ENCODE measurements at places on chromosomes 7 and 10. TPM values are rescaled to one million over a fixed set of nuclear protein-coding genes. Genes with fewer than 3 reads are reported as not detected.
A peak's percentile ranks its signal among the peaks of the same experiment; 100 is the strongest.

HKDC1 gene
- total RNA-seq = not detected

GRCh38 chr7:32941681-32942414 is 15.4 kb upstream of the FKBP9 start:
- peak; percentile 7 for DNase-seq

PON1 gene
- not detected for total RNA-seq

LMBR1 gene
- total RNA-seq = 125 TPM

- peak; percentile 11 for DNase-seq
Observed at GRCh38 chr10:391305-391704, 256.1 kb downstream of the ZMYND11 start.

- no peak for DNase-seq
Observed at GRCh38 chr7:78558566-78558965, 760.0 kb downstream of the PHTF2 start.

DNA sequence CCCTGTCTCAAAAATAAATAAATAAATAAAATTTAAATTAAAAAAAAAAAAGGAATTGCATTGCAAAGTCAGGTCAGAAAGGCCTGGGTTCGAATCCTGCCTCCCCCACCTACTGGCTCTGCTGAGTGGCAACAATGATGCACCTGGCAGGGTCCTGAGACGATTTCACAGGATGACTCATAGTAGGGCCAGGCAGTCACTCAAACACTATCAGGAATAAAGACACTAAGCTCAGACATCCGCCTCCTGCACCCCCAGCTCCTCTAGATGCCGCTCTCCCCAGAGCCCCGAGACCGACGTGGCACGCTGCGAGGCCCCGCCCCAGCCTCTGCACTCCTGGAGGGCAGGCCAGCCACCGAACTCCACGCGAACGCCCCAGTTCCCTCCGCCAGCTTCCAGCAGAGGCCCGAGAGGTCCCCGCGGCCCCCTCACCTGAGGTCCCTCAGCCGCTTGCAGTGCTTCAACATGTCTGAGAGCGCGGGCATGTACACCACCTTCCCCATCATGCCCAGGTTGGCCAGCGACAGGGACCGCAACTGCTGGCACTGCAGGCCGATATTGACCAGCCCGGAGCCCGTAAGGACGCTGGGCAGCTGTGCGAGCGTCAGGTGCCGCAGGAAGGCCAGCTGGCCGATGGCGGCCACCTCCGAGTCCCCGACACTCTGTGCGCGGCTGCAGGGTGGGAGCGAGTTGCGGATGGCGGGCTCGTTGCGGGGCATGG is 76.6 kb upstream of the TNRC18 start:
- DNase-seq = no peak

CPN1 gene
- not detected for total RNA-seq

DNA sequence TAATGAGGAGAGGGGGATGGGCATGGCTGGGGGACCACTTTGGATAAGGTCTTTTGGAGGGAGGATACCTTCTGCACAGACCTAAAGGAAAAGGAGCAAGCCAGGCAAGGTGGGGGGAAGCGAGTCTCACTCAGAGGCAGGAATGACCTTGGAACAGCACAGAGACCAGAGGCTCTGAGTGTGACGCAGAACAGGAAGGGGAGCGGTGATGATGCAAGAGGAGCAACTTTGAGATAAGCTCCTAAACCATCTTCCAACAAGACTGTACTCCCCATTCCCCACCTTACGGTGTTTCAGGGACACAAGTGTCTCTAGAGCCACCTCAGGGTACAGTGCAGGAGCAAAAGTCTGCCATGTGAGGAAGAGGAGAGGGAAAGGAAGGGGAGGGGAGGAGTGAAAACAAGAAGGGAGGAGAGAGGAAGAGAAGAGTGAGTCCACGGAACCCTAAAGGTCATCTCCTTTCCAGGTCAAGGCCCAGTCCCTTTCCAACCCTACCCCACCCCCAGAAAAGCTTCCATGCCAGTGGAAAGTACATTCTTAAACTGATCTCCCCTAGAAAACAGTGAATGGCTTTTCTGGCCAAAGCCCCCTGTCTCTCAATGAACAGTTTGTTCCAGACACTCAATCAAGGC is 54.1 kb downstream of the JAZF1 start:
- no peak for DNase-seq

GRCh38 chr7:108079648-108080591 is 50.2 kb downstream of the LAMB4 start:
- peak; percentile 63 for DNase-seq

GRCh38 chr10:75432763-75433162 is 1.3 kb downstream of the LRMDA start:
- no peak for DNase-seq

DNA sequence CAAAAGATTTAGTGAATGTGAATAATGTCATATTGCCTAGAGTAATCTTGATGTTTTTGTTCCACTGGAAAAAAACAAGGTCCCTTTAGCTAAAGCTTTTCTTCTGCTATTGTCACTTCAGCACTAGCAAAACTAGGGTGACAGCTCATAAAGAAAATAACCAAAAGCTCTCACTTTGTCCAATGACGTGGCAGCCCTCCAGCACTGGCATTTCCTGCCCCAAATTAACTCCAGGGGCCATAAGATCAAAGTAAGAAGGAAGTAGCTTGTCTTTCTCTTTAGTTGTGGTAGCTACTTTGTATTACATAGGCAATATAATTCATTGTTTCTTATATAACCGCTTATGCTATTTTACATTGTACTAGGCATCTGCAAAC is 47.3 kb downstream of the LRRN3 start:
- peak; percentile 70 for DNase-seq

- peak; percentile 36 for DNase-seq
Observed at GRCh38 chr7:15854841-15855524, 168.5 kb upstream of the MEOX2 start.

EPHB6 gene
- total RNA-seq = under 0.01 TPM

CYP3A7 gene
- total RNA-seq = not detected

GRCh38 chr10:89207181-89207800 is at the start of gene CH25H:
TSS of gene CH25H (minus strand) at chr10:89207317. CDS start at chr10:89207292, 25 bp downstream.
- peak; percentile 89 for DNase-seq

ZNF22 gene
- 30.1 TPM for total RNA-seq

- no peak for DNase-seq
Observed at GRCh38 chr7:139557857-139558581, 34.5 kb downstream of the CLEC2L start.

GRCh38 chr10:75624638-75625037 is 193.2 kb downstream of the LRMDA start:
- DNase-seq = no peak

GRK5 gene
- 27.2 TPM for total RNA-seq

GRCh38 chr7:55053651-55054571 is 35.1 kb downstream of the EGFR start:
- DNase-seq = peak; percentile 40

MRPS17 gene
- total RNA-seq = 17.9 TPM

AGR2 gene
- not detected for total RNA-seq

GRCh38 chr10:79405221-79405994 is 40.0 kb downstream of the ZCCHC24 start:
- DNase-seq = no peak

- DNase-seq = no peak
Observed at GRCh38 chr10:115827231-115828009, 445.6 kb downstream of the GFRA1 start.

DNA sequence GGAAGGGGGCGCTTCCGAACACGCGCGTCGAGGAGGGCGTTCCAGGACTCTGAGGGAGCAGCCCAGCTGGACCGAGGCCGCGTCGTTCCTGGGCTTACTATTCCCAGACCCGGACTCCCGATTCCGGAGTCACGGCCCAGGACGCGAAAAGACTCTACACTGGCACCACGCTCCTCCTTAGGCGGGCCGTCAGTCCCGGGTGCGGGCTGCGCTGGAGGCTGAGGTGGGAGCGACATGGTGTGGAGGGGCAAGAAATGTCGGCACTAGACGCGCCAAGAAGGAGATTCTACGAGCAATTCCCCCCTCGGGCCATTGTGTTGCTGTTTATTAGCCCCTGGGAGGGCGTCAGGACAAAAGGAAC is 584 bp upstream of the RUNDC3B start:
- peak; percentile 5 for DNase-seq

All from lung microvascular endothelial cell (primary cell).